ENCODE measurements at places on chromosomes 11 and 22. TPM values are rescaled to one million over a fixed set of nuclear protein-coding genes. Genes with fewer than 3 reads are reported as not detected.

WT1 gene
- 1.4 TPM for total RNA-seq

MAJIN gene
- total RNA-seq = not detected

P2RX6 gene
- 13.3 TPM for total RNA-seq

FOXRED1 gene
- 54.7 TPM for total RNA-seq

MYO18B gene
- 0.51 TPM for total RNA-seq

TSGA10IP gene
- total RNA-seq = not detected

FAM83F gene
- 0.13 TPM for total RNA-seq

ROM1 gene
- 36.4 TPM for total RNA-seq

BAIAP2L2 gene
- total RNA-seq = 14.9 TPM

TNNI2 gene
- not detected for total RNA-seq

NADSYN1 gene
- 79.7 TPM for total RNA-seq

TRIM51 gene
- total RNA-seq = not detected

OR52A5 gene
- total RNA-seq = not detected

ALDH3B2 gene
- not detected for total RNA-seq

OR6A2 gene
- total RNA-seq = 0.76 TPM

PNPLA5 gene
- total RNA-seq = 1.9 TPM

C11orf65 gene
- total RNA-seq = 1.3 TPM

C11orf86 gene
- not detected for total RNA-seq

BARX2 gene
- total RNA-seq = 0.67 TPM

PPP1R14B gene
- 31.7 TPM for total RNA-seq

FAM227A gene
- 5.2 TPM for total RNA-seq

THRSP gene
- total RNA-seq = not detected

GLYATL2 gene
- total RNA-seq = 1.8 TPM

KRTAP5-1 gene
- not detected for total RNA-seq

RASGRP2 gene
- total RNA-seq = 31.5 TPM

NCF4 gene
- total RNA-seq = 2.5 TPM

SYVN1 gene
- 49.8 TPM for total RNA-seq

SYCE3 gene
- total RNA-seq = not detected

COMMD9 gene
- 77.8 TPM for total RNA-seq

ELFN2 gene
- 63.0 TPM for total RNA-seq

DNAJB7 gene
- not detected for total RNA-seq

SLC16A8 gene
- total RNA-seq = 4.7 TPM

NFAM1 gene
- total RNA-seq = 2.4 TPM

SYT13 gene
- 82.4 TPM for total RNA-seq

OR4C12 gene
- total RNA-seq = not detected

FAM118B gene
- total RNA-seq = 26.4 TPM

OR8D1 gene
- not detected for total RNA-seq

CASP5 gene
- not detected for total RNA-seq

ROBO4 gene
- 11.4 TPM for total RNA-seq
